ENCODE measurements at places on chromosomes 1 and 21.
A peak's percentile ranks its signal among the peaks of the same experiment; 100 is the strongest.

DNA sequence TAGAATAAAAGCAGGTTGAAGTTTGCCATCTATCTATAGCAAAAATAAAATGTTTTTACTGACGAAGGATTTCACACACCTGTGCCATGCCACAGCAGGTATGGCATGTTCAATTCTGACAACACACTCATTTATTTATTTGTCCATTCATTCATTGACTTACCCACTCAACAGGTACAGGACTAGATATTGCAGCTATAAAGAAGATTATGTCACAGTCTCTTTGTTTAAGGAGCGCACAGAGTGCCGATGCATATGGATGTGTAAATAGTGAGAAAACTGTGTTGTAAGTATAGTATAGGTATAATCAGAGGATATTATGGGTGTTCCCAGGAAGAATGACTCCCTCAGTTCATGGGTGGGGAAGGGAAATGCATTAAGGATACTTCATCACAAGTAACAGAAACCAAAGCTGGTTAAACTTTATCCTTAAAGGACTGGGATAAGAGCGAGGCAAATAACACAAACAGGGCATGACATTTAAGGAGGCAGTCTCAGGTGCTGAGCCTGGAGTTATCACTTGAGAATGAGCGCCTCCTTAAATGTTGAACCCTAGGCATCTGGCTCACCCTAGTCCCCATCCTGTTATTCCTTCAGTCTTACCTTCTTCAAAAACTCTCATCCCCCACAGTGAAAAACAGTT, 7.9 kb upstream of the ZRANB2 start:
- no peak for DNase-seq

DNA sequence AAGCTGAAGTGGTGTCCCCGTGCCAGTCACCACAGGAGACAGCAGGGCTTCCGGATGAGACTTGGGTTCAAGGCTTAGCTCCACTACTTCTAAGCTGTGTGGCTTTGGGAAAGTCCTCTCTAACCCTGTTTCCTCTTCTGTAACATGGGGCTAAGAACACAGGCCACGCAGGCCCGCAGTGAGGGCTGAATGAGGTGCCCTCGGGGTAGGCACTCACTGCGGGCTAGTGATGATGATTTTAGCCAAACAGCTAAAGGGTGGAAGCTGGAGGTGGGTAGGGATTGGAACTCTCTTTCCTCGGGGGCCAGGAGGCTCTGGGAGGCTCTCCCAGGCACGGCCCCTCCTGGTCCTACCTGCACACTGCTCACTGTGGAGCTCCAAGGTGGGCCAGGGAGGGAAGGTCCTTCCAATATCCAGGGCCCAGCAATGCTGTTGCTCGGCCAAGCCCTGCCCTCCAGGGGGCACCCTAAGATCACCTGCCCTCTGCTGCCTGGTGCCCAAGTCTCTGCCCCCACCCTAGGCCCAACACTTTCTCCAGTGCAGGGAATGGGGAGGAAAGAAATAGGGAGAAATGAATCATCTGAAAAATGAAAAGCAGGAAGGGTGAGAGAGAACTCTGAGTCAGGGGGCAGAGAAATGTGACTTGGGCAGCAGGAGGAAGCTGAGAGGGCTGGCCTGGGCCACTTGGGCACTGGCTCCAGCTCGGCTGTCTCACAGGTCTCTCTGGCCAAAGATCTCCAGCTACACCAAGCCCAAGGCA, 19.2 kb upstream of the EVA1B start:
- DNase-seq, result peak; percentile 81

DNA sequence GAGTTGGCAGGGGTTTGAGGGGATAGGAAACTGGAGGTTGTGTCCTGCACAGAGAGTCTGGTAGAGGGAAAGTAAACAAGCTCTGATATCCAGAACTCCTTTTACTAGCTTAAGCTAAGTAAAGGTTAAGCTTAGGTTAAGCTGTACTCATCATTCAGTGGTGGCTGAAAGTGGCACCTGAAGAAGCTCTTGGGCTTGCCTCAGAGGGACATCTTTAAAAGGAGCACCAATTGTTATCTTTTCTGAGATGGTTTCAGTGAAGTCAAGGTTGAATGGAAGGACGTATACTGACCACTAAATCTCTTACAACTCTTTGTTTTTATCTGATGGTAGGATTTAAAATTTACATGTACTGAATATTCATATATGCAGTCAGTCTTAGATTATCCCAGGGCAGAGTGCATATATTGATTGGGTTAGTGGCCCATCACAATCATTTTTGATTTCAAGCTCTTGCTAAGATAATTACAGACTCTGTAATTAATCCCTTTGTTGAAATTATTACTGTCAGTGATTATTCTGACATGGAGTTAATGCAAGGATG, 43.3 kb downstream of the S1PR1 start:
- no peak for DNase-seq

GRCh38 chr1:26476958-26477357, 4.7 kb downstream of the HMGN2 start:
- DNase-seq, result no peak

GRCh38 chr1:23074012-23074411, 54.7 kb downstream of the KDM1A start:
- no peak for DNase-seq

DNA sequence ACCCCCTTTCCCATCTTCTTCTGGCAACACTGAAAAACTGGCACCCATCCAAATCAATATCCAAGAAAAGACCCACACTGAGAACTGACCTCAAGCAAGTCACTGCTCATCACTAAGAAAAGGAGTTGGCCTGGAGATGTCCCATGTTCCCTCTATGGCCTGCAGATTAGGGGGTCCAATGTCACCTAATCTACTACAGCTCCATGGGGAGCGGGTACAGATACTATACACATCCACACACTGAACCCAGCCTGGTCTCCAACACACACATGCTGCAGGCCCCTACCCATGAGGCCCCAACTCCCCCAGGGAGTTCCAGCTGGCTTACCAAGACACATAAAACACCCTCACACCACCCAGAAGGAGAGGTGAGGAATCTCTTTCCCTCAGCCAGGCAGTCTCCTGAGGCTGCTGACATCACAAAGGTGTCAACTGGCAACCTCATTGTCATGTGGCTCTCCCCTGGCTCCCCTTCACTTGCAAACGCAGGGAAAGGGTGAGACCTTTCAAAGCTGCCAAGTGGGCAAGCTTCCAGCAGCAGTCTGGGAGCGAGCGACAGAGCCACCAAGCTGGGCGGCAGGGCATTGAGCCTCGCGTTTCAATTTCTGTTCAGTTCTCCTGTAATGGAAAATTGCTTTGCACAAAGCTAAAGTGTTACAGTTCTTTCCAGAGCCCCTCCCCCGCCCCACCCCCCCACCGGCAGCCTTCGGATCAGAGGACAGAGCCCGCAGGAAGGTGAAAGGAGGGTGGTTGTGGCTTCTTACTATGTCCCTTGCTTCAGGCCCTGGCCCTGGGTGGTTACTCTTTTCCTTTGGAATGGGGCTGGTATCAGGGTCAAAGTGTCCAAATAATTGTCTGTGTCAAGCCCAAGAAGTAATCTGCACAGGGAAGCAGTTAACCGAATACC, at the start of gene LRRC52:
TSS of gene LRRC52 (plus strand) at position 469 of the 907 bp plus-strand sequence. CDS start at position 766, 297 bp downstream.
- DNase-seq, result no peak

DNA sequence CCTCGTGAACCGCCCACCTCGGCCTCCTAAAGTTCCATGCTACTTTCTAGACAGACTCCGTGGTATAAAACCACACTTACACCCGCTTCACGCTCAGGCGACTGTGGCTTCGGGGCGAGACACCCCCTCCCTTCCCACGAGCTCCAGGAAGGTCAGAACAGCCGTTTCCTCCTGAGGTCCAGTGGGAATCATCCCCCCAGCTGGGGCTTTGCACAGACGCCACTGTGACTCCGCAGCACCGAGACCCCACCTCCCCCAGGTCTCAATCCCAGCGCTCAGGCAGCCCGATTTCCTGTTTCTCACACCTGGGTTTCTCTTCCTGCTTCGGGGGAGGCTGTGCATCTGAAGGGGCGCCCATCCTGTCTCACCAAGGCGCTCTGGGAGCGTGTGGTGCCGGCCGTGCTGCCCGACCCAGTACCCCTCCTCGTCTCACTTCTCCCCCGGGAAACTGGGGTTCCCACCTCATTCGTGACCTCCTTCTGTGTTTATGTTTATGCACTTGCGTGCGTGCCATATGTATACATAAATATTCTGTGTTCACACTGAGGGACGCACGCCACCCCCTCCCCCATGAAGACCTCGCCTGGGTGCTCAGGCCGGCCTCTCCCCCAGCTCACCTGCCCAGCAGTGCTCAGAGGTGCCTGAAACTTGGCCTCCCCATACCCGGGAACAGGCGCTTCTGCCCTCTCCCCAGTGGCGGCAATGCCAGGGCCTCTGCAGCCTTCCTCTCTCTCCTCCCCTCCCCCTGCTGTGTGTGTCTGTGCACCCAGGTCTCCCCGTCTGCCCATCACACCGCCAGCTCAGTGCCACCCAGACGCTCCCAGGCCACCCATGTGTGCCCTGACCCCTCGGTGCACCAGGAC, 14.6 kb downstream of the SLC35E2B start:
- no peak for DNase-seq

DNA sequence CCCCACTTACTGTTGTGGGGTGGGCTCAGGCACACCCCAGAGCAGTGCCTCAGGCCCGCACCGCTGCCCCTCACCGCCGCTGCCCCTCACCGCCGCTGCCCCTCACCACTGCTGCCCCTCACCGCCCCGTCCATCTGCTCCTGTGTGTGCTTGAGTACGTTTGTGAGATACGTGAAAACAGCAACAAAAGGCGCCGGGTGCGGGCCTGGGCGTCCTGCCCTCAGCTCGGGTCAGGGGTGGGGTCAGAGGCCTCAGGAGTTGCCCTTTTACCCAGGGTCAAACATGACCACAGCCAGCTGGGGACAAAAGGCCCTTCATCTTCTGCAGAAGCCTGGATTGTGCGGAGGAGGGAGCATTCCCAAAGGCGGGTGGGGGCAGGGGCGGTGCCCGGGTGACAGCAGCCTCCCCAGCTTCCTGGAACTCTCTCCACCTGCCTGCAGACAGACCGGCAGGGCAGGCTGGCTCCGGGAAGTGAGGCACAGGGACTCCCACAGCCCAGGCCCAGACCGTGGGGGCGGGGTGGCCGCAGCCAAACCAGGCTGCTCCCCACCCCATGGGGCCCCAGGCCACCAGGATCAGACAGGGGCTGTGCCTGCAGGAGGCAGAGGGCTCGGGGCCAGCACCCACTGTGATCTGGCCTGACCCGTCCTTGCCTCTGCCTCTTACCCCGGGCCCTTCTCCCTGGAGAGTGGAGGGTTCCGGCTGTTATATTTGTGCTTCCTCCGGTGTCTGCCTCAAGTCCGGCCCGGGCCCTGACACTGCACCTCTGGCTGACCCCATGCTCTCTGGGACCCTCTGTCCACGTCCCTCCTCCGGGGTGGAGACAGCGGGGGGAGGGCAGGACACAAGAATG, 2.3 kb upstream of the VWA1 start:
- DNase-seq, result peak; percentile 29

DNA sequence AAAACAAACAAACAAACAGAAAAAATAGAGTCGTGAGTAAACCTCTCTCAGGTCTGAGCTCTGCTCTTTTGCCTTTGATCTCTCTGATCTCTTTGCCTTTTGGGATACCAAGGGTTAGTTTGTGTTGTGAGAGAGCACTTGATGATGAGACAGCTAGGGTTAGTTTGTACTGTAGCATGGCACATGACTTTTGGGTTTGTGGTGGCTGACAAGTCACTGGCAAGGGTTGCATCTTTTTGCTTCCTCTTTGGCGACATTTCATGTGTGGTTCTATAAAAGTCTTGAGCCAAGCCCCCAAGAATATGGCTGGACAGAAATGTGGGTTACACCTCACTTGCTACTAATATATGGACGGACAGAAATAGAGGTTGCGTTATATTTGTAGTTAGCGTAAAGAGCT, 60.5 kb downstream of the TESK2 start:
- no peak for DNase-seq

DNA sequence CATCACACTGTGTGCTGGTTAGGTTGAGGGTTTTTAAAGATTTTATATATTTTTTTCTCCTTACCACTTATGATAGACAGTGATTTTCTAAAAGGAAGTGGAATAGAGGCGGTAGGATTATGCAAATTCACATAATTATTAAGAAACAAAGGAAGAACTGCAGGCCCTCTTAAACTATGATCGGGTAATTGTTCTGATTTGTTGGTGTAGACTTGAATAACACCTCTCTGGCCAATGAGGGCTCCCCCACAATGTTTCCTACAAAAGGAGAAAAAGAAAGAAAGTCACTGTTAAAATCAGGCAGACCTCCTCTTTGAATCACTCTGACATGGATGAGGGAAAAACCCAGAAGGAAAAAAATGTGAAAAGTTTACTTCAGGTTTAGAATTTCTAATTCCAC, 241.6 kb downstream of the RPS6KC1 start:
- DNase-seq, result no peak

- DNase-seq, result no peak
Observed at GRCh38 chr1:116311756-116312680, 61.0 kb upstream of the ATP1A1 start.

DNA sequence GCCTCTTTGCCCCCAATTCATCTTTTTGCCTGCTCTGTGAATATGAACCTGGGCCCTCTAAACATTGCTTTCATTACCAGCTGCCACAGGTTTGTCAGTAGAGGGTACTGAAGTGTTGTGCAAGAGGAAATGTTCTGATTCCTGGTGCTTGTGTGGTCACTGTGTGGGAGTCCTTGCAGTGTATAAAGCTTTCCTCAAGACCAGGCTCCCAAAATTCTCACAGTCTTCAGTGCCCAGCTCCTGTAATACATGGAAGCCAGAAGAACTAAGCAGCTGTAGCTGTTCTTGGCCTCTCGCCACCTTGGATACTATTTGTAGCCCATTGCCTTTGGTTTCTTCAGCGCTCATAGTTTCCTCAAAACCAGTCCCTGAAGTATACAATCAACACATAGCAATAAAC, 1046.2 kb downstream of the BRINP3 start:
- peak; percentile 21 for DNase-seq

DNA sequence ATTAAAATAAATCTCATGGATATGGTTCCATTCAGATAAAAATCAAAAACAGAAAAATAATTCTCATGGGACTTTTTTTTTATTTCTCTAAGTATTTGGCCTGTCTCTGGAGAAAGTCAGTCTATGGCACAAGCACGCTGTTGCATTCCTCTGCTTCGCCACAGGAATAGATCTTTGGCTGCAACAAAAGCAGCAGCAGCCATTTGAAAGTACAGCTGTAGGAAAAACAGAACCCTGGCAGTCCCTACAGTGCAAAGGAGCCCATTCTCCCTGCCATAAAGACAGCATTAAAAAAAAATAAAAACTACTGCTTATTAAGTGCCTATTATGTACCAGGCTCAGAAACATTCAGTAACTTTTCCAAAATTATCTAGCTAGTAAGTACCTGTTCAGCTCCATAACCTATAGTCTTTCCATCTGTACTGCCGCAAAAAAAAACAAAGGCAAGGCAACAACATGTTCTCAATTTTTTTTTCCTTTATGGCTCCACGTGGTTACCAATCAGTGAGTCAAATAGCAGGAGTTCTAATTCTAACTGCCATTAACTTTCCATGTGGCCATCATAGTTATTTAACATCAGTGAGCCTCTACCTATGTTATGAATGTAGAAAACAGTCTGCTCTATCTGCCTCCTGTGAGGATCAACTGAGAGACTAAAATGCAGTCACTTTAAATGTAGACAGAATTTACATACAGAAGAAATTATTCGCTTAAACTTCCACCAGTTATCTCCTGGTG, 22.7 kb downstream of the SLC35D1 start:
- no peak for DNase-seq

- peak; percentile 54 for DNase-seq
Observed at GRCh38 chr1:32997381-32997891, 32.8 kb upstream of the RNF19B start.
